ENCODE measurements at places on chromosomes 5 and 9.
A peak's percentile ranks its signal among the peaks of the same experiment; 100 is the strongest.

DNA sequence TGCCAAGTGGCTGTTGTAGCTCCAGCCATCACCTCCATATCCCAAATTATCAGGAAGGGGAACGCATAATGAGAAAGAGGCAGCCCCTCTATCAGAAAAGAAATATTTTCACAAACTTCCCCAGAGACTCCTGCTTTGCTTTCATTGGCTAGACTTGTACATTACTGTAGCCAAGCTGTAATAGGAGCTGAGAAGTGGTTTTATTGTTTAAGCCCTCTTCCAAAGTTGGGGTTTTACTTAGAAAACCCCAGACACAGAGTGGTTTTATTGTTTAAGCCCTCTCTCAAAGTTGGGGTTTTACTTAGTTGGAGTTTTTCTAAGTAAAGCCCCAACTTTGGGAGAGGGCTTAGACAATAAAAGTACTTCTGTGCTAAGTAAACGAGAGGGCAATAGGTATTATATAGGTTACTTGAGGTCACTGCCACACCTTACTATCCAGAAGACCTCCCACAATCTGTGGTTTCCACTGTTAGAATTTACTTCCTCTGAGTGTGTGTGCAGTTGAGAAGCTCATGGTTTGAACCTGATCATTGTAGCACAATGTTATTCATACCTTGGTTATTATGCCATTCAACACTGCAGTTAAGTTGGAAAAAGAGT lies 215.7 kb upstream of the OTULINL start:
- DNase-seq, result no peak

GRCh38 chr5:37716405-37716804 lies 123.4 kb downstream of the GDNF start:
- DNase-seq, result no peak

GRCh38 chr5:132459983-132460838 lies 30.4 kb downstream of the IRF1 start:
- peak; percentile 86 for DNase-seq

GRCh38 chr5:66144074-66144833 lies at the start of gene SREK1:
Gene SREK1 (plus strand): TSS chr5:66144300. CDS start chr5:66144377, 77 bp downstream.
- DNase-seq, result peak; percentile 95

DNA sequence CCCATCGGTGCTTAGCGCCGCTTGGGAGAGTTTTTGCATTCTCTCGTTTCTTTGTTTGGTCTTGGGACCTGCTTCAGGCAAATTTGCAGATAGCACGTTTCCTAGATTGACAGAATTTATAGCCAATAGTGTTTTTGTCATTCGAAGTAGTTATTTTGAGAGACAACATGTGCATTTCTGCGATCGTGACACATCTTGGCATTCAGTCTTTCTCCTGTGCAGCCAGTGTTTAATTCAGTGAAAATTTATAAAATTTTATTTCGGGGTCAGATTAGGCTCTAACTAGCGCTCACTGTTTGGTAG lies 830 bp downstream of the PRRC1 start:
- no peak for DNase-seq

GRCh38 chr9:81894891-81895290 lies 33.3 kb upstream of the SPATA31D4 start:
- DNase-seq, result no peak

DNA sequence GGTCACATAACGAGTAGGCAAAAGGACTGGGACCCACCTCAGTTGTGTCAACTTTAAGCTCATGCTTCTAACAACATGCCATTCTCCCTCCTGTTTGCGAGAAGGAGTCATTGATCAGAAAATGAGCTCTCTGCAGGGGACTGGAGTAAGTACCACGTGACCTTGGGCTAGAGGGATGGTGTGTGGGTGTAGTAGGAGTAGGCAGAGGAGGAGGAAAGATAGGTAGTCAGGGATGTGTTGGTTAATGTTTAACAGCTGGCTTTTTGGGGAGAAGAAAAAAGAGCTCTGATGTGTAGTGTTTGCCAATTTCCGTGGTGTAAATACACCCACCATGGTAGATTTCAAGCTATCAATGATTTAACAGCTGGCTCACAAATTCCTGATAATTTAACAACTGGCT lies 160.3 kb upstream of the TBC1D2 start:
- DNase-seq, result no peak

DNA sequence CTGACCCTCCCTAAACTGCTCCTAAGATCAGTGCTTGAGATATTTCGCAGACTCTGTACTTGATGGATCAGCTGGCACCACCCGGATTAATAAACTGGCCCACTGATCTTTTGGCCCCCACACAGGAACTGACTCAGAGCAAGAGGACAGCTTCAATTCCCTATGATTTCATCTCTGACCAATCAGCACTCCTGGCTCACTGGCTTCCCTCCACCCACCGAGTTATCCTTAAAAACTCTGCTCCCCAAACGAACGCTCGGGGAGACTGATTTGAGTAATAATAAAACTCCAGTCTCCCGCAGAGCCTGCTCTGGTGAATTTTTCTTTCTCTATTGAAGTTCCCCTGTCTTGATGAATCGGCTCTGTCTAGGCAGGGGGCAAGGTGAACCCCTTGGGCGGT lies 36.5 kb upstream of the CD180 start:
- no peak for DNase-seq

DNA sequence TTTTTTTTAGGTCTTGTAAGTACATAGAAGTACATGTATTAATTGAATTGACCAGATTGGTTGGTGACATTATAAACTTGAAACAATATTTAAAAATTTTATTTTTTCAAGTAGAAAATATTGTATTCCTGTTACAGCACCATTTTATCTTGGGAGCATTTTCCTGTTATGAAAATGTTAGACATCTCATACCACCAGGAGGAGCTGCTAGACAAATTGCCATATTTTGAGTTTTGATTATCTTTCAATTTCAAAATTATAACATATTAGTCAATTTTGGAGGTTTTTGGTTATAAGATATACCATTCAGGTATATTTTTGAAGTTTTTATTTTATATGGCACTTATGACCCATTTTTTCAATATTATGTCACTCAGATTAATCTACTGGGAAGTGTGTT lies 84.4 kb downstream of the CNTLN start:
- no peak for DNase-seq

DNA sequence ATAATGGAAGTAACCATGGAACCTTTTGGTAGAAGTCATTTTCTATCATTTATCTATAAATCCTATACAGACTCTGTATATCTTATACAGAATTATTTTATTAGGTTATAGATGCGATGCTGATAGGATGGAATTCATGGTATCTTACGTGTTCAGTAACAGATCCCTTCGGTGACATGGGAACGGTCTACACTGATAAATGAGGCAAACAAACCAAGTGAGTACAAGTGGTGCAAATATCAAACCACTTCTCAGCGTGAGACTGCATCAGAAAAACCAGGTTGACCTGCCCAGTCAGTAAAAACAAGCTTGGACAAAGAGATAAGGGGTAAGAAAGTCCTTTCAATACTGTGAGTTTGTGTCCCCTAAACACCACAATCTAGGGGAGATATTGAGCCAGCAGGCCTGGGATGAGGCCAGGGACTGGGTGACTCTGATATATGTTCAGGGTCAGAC lies 215.5 kb downstream of the GAPVD1 start:
- DNase-seq, result no peak

DNA sequence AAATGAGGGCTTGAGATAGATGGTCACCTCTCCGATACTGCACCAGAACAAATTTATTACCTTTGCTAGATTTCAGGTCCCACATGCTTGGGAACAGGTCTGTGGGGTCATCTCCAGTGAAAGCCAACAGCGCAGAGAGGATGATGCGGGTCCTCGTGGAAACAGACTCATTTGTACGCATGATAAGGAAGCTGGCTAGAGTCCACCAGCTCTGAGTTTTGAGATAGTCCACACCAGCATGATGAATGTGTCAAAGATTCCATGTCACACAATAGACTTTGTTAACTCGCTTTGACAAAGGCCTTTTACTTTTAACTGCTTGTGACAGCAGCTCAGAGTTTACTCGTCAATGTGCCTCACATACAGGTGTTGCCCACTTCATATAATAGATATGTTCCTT lies 105.4 kb upstream of the TBCA start:
- no peak for DNase-seq

DNA sequence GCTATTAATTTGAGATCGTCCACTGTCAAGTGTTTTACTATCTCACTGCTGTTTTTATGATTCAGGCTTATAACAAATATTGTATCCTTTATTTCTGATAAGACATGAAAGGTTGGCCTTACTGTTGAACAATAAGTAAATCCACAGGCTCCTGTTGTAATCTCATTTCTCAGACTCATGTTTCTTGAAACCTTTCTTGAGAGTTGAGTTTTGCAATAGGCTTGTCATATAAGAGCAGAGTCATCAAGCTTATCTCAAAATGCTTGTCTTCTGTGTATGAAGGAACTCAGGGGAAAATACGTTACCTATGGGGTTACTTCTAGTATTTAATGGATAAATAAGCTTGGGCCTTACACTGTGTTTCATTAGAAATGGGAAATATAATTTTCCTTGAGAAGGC lies 9.2 kb upstream of the TLX3 start:
- DNase-seq, result no peak

GRCh38 chr5:149129181-149129580 lies 12.1 kb upstream of the ABLIM3 start:
- no peak for DNase-seq

DNA sequence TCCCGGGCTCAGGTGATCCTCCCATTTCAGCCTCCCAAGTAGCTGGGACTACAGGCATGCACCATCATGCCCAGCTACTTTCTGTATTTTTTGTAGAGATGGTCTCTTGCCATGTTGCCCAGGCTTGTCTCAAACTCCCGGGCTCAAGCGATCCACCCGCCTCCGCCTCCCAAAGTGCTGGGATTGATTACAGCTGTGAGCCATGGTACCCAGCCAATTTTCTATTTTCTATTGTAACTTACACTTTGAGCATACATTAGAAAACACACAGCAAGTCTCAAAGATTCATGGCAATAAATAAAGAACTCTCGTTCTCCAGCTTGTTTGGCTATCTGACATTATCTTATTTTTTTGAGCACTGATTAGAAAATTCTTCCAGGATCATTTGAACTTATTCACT lies 228.7 kb downstream of the ADAMTS6 start:
- peak; percentile 11 for DNase-seq

DNA sequence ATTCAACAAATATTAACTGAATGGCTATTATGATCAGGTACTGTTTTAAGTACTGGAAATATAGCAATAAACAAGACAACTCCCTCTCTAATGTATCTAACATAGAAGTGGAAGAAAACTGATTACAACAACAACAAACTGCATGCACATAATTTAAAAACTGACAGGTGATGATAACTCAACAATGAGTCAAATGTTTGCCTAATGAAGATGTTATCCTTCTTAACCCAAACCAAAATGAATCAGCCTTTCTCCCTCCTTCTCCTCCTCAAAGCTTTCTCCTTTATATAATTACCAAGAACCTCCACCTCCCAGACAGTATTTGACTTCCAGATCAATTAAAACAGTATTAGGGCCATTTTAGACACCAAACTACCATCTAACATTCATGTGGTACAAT lies 49.3 kb downstream of the RICTOR start:
- no peak for DNase-seq

DNA sequence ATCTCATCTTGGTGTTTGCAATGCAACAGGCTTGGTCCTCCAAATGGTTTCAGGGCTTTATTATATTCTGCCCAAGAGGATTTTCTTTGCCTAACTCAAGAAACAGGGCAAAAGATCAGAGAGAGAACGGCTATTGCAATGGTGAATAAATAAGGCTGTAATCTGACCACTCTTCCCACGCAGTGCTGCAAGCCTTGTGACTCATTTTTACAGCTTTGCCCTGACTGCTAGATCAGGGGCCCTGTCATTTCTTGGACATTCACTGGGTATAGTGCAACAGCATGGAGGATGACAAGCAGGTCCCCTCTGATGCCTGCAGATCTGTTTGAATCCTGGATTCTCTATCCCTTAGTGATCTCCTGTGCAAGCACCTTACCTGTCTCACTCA lies 459.1 kb downstream of the EBF1 start:
- no peak for DNase-seq

DNA sequence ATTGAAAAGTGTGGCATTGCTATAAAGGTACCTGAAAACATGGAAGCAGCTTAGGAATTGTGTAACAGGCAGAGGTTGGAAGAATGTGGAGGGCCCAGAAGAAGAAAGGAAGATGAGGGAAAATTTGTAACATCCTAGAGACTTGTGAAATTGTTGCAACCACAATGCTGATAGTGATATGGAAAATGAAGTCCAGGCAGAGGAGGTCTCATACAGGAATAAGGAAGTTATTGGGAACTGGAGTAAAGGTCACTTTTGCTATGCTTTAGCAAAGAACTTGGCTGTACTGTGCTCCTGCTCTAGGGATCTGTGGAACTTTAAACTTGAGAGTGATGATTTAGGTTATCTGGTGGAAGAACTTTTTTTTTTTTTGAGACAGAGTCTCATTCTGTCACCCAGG lies 43.5 kb downstream of the PTPDC1 start:
- no peak for DNase-seq

- no peak for DNase-seq
Observed at GRCh38 chr5:117892360-117892759, 1096.0 kb downstream of the DTWD2 start.

DNA sequence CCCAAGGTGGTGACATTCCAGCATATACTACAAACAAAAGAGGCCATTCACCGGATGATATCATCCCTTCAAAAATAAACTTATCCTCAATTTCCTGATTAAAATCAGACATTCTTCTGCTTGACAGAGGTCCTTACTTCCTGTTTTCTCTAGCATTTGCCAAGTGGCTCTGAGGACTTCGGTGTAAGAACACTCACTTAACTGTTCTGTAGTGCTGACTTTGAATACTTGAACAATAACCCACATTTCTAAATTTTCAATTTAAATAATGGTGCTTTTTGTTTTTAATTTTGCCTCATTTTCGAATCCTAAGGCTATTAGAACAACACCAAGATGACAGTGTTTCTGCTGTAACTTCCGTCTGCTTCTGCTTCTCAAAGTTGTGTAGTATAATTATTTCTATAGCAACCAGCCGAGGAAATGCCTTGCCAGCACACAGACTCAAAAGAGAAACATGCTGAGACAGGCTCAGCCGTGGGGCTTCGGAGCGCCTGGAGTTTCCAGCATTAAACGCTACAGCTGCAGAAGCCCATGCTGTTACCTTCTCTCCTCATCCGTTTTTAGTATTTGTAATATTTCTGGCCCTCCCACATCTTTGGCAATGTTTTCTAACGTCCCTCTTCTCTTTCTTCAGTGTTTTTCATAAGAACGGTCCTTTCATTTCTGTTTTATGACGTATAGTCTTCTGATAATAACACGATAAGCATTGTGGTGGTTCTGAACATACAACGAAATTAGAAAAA lies 19.5 kb upstream of the ANXA1 start:
- DNase-seq, result peak; percentile 85

- DNase-seq, result no peak
Observed at GRCh38 chr5:128876569-128877382, 88.5 kb upstream of the SLC27A6 start.

GRCh38 chr5:149274939-149275338 lies 3.3 kb downstream of the AFAP1L1 start:
- DNase-seq, result no peak

- DNase-seq, result no peak
Observed at GRCh38 chr9:121357011-121357410, 13.0 kb downstream of the STOM start.

Data from Right ventricle myocardium inferior (tissue), 1 donor.